ENCODE measurements at places on chromosomes 5 and 9.

- peak; percentile 25 for DNase-seq
These were observed 10.0 kb downstream of the MAP3K1 start for GRCh38 chr5:56825222-56825824.

- no peak for DNase-seq
These were observed 434.0 kb downstream of the GADD45G start for GRCh38 chr9:90038763-90039162.

- DNase-seq = no peak
These were observed 7.8 kb upstream of the LMX1B start for GRCh38 chr9:126605792-126606482.

DNA sequence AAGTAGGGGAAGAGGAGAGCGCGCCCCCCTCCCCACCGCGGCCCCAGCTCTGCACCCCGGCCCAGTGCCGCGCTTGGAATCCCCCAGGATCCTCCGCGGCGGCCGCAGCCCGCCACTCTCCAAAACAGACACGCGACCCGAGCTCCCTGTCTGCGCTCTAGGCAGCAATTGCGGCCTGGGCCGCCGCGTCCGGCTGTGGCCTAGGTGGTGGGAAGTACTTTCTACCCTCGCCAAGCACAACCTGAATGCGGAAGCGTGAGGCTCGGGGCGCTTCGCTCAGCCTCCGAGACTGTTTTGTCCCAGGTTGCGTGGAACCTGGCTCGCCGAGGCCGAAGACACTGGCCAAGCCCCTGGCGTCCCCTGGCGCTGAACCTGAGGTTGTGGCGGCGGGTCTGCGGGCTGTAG lies 3.3 kb upstream of the FOXB2 start:
- DNase-seq = no peak

- DNase-seq = no peak
These were observed 53.4 kb downstream of the AQP7 start for GRCh38 chr9:33348998-33349397.

- DNase-seq = no peak
These were observed 30.5 kb downstream of the DDX31 start for GRCh38 chr9:132639322-132639721.

- DNase-seq = peak; percentile 28
These were observed 255.9 kb downstream of the TRPM3 start for GRCh38 chr9:70865471-70865870.

- DNase-seq = peak; percentile 76
These were observed 142.4 kb downstream of the PSAT1 start for GRCh38 chr9:78439190-78439865.

- no peak for DNase-seq
These were observed 81.3 kb upstream of the PTPN3 start for GRCh38 chr9:109579191-109579948.

- DNase-seq = no peak
These were observed 93.3 kb downstream of the TLE1 start for GRCh38 chr9:81595887-81596543.

GRCh38 chr9:130925050-130925678 lies 13.9 kb downstream of the FIBCD1 start:
- no peak for DNase-seq
